ACHN (cell line): ENCODE measurements at places on chromosomes 16 and 17.

- no peak for DNase-seq
Measured at GRCh38 chr17:77723909-77724875, 234.3 kb upstream of the TNRC6C start.

DNA sequence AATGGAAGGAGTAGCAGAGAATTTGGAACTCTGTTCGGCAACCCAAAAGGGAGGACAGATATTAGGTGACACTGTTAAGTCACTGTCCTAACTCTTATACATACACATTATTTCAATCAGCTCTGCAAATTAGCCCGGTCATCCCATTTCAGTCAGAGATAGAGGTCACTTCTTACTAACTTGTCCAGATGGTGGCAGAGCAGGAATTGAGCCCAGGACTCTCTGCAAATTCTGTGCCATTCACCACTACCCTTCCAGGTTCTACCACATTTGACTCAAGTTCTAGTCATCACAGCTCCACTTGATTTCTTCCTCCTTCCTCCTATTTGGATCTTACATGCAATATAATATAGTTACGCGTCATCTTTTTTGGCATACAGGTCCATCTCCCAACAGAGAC, 35.9 kb upstream of the NUDT7 start:
- no peak for DNase-seq

- no peak for DNase-seq
Measured at GRCh38 chr17:30236297-30236624, 764 bp upstream of the SLC6A4 start.

DNA sequence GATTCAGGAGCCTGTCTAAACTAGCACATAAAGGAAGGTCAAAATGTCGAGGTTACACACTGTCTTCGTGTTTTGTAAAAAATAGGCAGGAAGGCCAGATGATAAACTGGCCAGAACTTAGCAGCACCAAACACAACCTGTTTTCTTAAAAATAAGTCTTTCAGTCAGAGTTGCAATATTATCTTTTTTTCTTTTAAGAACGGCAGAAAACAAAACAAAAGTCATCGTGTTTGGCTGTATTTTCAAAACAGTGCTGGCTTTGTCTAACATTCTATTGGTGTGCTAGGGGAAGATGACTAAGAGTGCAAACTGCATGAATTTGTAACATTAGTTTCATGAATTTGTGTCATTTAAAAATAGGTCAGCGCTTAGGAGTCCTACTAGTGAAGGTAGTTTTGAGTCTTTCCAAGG, 5.3 kb downstream of the MAF start:
- DNase-seq, result no peak

DNA sequence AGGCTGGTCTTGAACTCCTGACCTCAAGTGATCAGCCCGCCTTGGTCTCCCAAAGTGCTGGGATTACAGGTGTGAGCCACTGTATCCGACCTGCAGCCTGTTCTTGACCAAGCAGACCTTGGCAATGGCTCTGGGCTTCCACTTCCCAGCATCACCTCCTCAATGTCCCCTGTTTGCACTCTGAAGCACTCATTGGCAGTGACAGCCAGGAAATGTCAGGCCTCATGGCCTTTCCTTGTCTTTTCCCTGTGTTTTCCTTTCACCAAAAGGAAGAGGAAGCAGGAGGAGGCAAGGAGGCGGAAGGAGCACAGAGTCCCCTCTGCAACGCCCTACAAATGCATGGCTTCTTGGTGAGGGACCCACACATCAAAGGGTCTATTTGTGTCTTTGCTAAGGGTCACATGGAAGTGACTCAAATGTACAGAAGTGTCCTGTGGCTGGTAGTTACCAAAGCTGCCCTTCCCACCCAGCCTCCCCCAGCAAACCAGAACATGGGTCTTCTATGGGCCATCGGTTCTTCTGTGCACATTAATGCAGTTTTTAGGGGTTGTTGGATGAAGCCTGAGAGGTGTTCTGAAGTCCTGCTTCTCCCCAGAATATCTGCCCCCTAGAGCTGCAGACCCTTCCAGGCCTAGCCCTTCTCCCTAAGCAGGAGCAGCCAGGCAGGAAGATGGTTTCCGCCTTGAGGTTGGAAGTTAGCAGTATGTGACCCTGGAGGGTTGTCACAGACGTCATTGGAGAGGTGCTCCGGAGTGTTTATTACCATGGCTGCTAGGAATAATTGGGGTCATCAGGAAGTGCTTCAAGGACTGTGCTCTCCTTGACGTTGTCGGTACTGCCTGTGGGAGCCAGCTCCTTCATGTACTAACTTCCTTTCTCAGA, 60.8 kb downstream of the WIPI1 start:
- no peak for DNase-seq

DNA sequence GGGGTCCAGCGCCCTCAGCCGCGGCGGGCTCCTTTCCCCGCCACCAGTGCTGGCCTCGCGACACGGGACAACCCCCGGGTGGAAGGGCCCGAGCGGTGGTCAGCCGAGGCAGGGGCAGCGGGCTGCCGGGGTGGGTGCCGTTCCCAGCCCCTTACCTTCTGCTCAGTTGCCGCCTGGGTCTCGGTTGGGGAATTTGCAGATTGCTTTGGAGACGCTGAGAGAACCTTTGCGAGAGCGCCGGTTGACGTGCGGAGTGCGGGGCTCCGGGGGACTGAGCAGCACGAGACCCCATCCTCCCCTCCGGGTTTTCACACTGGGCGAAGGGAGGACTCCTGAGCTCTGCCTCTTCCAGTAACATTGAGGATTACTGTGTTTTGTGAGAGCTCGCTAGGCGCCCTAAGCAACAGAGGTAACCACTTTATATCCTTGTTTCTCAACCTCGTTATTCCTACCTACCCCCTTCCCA, 381 bp downstream of the CTNS start:
- peak; percentile 25 for DNase-seq

GRCh38 chr16:58127033-58127556, 2.1 kb downstream of the CFAP20 start:
- DNase-seq, result no peak

DNA sequence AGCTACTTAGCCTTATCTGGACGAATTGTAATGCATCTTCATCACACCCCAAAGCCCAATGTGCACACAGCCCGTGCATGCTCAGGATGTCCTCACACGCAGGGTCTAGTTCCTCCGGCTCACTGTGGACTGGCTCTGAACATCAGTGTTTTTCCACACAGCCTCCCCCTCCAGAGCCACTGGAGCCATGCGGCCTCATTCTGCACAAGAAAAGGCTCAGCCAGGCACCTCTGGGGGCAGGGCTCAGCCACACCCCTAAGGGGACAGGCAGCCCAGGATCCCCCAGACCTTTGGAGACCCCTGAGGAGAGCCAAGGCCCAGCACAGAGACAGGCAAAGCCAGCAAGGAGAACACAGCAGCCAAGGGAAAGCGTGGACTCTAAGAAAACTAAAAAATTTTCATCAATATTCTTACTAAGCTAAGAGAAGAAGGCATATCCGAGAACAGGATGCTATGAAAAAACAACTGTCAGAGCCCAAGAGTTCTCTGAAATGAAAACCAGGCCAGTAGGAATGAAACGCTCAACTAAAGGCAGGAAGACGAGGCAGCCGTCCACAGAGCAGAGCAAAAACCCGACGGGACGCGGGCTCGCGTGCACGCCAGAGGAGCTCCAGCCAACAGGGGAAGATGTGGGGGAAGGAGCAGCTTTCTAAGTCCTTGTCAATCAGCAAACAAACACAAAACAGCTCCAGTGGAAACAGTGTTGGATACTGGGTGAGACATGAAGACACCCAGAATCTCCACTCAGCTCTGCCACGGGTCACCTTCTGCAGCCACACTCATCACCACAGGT, 34.5 kb downstream of the MAP1LC3B start:
- no peak for DNase-seq

DNA sequence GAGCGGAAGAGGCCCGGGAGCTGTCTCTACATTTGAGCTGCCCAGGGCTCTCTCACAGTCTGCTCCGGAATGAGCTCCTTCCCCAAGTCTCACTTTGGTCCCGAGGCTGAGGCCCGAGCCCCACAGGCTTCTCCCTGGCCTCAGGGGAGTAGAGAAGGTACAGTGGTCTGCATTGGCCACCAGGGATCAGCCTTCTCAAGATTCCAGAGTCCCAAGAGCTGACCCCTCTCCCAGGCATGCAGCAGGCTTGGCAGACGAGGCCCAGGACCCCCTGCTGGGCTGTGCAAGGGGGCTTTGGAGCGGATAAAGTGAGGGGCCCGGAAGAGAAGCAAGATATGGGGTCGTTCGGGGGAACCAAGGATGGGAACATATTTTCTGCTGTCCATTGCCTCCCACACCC, 3.1 kb downstream of the PRSS27 start:
- DNase-seq, result no peak
